ENCODE measurements at places on chromosomes 1 and 21.

- peak; percentile 35 for DNase-seq
These were observed 53.4 kb downstream of the TMPRSS15 start for GRCh38 chr21:18350216-18350615.

DNA sequence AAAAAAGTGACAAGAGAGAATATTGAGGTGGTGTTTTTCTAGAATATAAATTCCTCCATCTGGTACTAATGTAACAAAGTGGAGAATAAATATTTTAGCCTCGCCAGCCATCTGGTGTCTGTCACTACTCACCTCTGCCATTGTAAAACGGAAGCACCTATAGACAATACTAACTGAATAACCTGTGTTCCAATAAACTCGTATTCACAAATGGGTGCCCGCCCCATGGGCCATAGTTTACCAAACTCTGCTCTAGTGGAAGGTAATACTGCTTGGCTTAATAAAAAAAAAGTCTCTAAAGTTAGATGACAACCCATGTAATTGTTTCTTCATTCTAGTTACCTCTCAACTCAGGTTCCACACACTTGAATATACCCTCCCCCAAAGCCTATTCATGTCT, 8.1 kb downstream of the MIS18A start:
- no peak for DNase-seq

DNA sequence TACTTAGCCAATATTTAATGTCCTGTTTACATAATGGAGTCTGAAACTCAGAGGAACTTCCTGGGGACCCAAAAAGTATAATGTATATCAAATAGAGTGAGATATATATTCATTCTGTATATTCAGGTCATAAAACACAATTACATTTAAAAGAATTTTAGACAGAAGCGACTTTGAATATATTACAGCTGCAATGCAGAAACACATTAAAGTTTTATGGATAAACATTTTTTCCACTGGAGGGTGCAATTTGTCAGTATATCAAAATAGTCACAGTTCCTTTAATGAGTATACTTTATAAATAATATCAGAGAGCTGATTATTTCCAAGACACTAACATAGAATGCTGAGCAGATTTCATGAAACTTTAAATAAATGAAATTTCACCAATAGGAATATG, 43.9 kb upstream of the CRB1 start:
- DNase-seq: peak; percentile 20

DNA sequence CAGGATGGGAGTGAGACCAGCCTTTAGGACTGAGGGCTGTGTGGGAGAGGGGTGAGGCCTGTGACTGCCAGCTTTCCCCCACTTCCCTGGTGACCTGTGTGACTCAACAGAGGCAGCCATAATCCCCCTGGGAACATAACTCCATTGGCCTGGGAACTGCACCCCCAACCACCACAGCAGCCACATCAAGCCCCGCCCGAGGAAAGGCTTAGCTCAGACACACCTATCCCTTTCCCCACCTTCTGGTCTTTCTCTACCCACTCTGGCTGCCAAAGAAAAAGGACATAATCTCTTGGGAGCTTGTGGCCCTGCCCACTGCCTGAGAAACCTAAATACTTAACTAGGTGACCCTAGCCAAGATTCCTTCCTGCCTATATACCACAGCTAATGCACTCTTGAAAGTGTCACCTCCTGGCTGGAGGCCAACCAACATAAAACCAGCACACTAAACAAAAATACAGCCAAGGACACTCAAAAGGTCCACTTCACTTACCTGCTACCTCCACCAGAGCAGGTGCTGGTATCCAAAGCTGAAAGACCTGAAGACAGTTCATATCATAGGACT, 406.6 kb upstream of the CAMK1G start:
- no peak for DNase-seq
